ENCODE measurements at places on chromosomes 1 and 21. TPM values are rescaled to one million over a fixed set of nuclear protein-coding genes. Genes with fewer than 3 reads are reported as not detected.

- DNase-seq = no peak
These were observed 98.3 kb downstream of the PLPPR5 start for GRCh38 chr1:98906361-98906760.

The UBE2U gene
- polyA plus RNA-seq = not detected

- no peak for DNase-seq
These were observed 1.1 kb downstream of the CKS1B start for GRCh38 chr1:154975409-154976059.

GRCh38 chr1:240306673-240307072 is 215.0 kb downstream of the FMN2 start:
- no peak for DNase-seq

DNA sequence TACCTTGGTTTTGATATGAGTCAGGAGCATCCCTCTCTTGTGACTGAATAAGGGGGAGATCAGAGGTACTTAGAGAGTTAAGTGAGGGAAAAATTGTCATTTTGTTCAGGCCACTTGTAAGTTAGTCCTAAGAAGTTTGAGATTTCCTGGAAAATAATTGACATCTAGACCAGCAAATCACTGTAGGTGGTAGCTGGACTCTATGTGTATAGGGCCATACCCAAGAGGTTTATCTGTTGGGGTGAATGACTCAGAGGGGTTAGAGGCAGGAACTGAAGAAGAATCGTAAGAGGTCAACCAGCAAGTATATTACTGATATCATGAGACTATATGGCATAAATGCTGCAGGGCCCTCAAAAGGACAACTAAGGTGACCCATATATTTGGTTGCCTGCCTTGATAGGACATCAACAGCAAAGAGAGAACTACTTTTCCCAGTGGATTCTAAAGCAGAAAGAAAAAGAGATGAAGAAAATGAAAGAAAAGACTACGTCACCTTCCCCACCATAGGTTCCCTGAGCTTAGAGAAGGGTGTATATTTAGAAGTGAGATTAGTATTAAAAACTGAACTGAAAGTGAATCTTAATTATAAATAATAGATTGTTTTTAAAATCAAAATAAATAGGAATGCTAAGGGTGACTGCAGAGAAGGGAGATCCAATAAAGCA is 8.0 kb upstream of the RNPC3 start:
- no peak for DNase-seq

The SFT2D2 gene
- polyA plus RNA-seq = 29.6 TPM

The LRRIQ3 gene
- polyA plus RNA-seq = 0.20 TPM

GRCh38 chr1:29309075-29309474 is 72.8 kb downstream of the PTPRU start:
- DNase-seq = no peak

The RGSL1 gene
- polyA plus RNA-seq = not detected

GRCh38 chr1:76012341-76013205 is 62.0 kb upstream of the ST6GALNAC3 start:
- DNase-seq = no peak

The DENND2C gene
- 0.87 TPM for polyA plus RNA-seq

DNA sequence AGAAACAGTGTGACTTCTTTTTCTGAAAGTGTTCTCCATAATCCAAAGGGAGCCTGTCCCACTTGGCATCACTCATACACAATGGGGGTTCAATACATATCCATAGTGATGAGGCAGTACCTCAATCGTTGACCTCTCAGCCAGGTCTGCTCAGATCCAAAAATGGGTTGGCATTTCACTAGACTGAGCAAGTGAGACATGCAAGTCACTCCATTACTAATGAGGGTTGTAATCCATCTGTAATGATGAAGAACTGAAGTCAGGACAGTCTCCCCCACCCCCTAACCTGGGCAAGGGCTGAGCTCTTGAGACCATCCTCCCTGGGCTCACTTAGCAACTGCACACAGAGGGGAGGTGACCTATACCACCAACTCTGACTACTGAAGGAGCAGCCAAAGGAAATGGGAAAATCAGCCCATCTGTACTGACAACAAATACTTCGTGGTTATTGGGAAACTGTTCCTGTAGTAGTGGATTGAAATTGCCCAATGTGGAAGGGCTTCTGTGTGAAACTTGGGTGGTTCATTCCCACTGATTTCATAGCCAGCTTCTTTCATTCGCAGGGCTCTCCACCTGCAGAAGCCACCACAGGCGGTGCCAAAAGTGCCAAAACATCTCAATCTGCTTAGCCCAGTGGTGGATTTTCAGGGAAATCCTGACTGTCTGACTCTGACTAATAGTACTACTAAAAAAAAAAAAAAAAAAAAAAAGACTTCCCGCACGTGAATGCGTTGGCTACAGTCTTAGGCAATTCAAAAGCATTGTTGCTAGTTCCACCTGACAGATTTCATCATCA is 5.0 kb downstream of the NGF start:
- peak; percentile 68 for DNase-seq

DNA sequence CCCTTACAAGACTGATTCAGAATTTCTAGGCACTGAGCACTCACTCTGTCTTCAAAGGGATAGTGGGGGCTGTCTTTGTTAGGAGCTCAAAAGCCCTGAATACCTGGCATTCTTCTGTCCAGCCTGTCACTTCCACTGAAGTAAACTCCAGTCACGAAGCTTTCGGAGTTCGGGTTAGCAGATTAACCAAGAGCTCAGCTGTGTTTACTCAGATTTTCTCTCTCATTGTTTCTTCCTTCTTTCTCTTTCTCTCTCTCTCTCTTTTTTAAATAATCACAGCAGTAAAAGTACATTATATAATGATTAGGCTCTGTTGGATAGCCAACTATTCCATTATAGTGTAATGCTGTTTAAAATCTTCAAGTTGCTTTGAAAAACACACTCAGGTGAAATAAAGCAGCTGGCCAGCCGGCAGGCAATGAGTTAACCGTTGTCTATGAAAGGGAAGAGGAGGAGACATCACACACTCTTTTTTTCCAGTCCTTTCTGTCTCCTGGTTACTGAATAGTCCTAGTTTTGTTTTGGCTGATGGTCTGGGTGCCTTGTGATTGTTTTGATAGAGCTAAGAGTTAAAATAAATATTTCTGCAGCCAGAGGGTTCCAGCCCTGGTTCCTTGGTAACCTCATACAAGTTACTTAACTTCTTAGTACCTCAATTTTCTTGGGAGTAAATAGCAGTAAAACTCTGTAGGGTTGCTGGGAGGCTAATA is 89.8 kb downstream of the ADSS2 start:
- peak; percentile 29 for DNase-seq

The KRTAP12-3 gene
- polyA plus RNA-seq = not detected

DNA sequence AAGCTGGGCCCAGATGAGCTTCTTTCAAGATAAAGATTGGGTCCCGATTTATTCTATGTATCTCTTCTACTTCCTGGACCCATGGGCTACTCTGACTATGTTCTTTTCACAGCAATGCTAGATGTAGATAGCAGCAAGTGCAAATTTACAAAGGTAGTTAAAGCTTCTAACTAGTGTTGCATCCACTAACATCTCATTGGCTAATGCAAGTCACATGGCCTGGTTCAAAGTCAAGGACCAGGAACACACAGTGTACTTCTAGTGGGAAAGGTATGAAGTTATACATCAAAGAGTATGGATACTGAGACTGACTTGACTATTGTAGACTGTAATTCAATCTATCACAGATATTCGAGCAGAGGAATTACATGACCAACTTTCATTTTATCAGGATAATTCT is 588.8 kb downstream of the PLA2G4A start:
- DNase-seq = no peak

DNA sequence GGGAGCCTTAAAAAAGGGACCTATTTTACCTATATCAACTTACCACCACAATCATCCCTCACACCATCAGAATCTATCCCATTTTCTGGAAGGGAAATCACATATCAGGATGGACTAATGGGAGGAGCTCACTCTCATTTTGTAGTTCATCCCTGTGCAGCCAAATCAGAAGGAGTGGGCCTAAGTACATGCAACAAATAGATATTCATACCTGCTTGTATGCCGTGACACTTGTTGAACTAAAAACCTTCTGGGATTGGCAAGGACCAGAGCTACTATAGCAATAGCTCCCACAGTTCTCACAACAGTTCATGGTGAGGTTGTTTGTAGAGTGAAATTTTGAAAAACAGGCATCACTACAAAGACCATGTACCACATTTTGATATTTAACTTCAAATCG is 17.3 kb downstream of the ZMYM6 start:
- DNase-seq = no peak

GRCh38 chr1:25135909-25136308 is 96.4 kb downstream of the SYF2 start:
- no peak for DNase-seq

All from BJ (cell line).